Pulmonary artery endothelial cell (primary cell): ENCODE measurements at places on chromosomes 6 and 20. TPM values are rescaled to one million over a fixed set of nuclear protein-coding genes. Genes with fewer than 3 reads are reported as not detected.

GPX5 gene
- not detected in 2 replicates for total RNA-seq

RPS21 gene
- 478 and 921 TPM in 2 replicates for total RNA-seq

VEGFA gene
- total RNA-seq: 15.5 and 19.8 TPM in 2 replicates

AAR2 gene
- 31.4 and 32.6 TPM in 2 replicates for total RNA-seq

CTCFL gene
- not detected in 2 replicates for total RNA-seq

- no peak for DNase-seq
Measured at GRCh38 chr6:101163611-101164010, 229.9 kb upstream of the GRIK2 start.

DNA sequence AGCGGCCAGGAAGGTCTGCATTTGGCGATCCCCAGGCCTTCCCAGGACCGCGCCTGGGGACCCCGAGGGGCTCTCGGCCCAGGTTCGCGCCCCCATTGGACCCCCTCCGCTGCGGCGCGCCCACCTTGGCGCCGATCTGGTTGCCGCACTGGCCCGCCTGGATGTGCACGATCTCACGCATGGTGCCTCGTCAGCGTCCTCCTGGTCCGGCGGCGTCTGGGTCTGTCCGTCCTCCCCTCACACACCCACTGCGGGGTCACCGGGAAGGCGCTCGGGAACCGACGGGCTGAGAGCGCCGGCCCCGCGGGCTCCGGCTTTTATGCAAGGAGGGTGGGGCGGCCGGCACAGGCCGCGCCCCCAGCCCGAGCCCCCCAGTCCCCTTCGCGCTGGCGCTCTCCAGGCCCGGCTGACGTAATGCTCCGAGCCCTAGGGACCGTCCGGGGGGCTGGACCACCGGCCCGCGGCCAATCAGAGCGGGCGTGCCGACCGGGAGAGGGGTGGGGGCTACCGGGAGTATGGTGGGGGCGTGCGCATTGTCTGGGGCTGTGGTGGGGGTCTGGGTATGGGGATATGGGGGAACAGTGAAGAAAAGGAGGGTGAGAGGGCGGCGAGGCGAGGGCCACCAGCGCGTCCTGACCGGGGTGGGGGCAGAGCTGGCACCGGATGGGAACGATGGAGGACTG is at the start of gene TUBB2B:
TSS of gene TUBB2B (minus strand) at position 291 of the 683 bp plus-strand sequence. CDS start at position 181, 110 bp downstream.
- DNase-seq: no peak

DNA sequence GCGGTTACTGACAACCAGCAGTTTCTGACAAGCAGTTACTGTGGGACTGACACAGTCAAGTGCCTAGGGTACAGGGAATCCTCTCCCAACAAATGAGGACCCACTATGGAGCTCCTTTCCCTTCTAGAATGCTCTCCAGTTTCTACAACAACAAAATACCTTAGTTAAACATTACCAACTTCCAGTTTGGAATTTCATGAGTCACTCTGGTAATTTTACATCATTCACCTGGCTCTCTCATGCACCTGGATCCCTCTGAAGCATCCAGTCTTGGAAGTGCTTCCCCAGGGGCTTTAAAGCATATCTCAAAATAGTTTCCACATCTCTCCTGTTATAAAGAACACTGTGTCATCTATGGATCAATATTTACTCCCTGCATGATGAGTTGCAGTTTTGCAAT is 286.7 kb upstream of the SPTLC3 start:
- no peak for DNase-seq

DNA sequence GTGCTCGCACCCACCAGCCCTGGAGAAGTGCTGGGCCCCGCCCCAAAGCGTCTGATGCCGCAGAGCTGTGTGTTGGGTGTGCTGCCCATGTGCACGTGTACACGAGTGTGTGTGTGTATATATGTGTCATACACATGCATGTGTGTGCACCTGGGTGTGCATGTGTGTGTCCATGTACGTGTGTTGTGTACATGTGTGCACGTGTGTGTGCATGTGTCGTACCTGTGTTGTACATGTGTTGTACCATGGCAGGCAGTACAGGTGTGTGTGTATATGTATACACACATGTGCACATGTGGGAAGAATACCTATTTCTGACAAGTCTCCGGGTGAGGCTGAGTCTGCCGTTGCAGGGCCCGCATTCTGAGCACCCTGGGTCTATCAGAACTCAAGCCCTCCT is 6.2 kb upstream of the MRGBP start:
- DNase-seq: no peak

- DNase-seq: no peak
Measured at GRCh38 chr6:112396221-112396620, 49.1 kb downstream of the RFPL4B start.

DNA sequence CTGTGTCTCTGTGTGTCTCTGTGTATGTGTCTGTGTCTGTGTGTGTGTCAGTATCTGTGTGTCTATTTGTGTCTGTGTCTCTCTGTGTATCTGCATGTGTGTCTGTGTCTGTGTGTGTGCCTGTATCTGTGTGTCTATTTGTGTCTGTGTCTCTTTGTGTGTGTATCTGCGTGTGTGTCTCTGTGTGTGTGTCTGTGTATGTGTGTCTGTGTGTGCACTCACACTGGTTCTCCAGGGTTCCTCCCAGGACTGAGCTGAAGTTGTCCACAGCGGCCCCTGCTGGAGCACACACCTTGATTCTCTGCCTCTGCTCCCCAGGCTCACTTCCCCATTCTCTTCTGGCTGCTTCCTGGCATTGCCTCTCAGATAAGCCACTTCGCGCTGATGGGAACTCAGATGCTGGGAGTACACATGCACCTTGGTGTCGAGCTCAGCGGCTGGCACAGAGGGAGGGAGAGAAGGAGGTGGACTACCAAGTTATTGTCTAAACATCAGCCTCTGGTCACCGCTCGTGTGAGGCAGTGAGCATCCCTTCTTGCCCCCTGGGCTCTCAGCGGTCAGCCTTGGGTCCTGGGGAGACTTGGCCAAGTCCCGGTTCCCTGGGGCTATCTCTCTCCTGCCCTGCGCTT is 104.9 kb upstream of the NXT1 start:
- DNase-seq: no peak

DNA sequence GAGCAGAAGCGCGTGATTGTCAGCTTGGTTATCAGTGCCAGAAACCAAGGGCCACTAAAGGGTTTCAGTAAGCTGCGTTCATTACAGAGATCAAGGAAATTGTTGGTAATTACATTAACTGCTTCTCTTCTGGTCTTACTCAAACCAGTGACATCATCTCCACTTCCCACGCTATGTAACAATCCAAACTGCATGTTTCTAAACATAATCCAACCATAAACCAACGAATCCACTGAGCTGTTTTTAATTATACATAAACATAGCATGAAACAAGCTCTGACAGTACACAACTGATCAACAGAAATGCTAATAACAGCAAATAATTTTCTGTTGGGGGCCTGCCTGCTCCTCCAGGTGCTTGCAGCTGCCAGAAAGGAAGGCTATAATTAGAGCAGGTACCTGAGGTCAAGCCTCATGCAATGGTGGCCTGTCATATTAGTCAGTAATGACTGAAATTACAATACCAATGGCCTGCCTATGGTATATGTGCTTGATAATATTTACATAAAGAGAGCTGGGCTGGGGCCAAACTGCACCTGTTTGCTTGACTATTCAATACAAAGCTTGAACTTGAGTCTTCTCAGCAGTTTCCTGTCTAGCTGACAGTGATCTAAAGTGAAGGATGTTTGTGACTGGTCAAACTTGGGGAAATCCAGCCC is 40.1 kb downstream of the ILRUN start:
- no peak for DNase-seq

- DNase-seq: no peak
Measured at GRCh38 chr20:22794200-22794599, 209.8 kb upstream of the FOXA2 start.

- DNase-seq: no peak
Measured at GRCh38 chr6:161649068-161649467, 375.2 kb upstream of the AGPAT4 start.

DNA sequence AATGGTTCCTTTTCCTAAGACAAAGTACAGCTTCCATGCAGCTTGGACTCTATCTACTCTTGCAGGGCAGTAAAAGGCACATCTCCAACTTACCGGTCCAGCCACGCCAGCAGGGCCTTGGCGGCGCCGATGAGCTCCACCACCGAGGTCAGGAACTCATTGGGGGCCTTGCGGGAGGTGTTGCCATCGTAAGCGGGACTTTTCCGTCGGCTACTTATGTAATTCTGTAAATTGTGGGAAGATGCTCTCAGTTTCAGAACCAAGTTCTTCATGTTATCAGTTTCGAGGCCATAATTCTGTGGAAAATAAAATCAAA is 68.5 kb downstream of the CNKSR3 start:
- no peak for DNase-seq
